Breast epithelium (tissue), 4 donors: ENCODE measurements at places on chromosomes 4 and X. TPM values are rescaled to one million over a fixed set of nuclear protein-coding genes. Genes with fewer than 3 reads are reported as not detected.
A peak's percentile ranks its signal among the peaks of the same experiment; 100 is the strongest.

- no peak for DNase-seq
These were observed 94.2 kb downstream of the GPAT3 start for GRCh38 chr4:83629945-83630721.

- no peak for DNase-seq
These were observed 52.9 kb downstream of the TRMT44 start for GRCh38 chr4:8493484-8493883.

- DNase-seq: no peak
These were observed 75.1 kb upstream of the PGRMC2 start for GRCh38 chr4:128362760-128363159.

DNA sequence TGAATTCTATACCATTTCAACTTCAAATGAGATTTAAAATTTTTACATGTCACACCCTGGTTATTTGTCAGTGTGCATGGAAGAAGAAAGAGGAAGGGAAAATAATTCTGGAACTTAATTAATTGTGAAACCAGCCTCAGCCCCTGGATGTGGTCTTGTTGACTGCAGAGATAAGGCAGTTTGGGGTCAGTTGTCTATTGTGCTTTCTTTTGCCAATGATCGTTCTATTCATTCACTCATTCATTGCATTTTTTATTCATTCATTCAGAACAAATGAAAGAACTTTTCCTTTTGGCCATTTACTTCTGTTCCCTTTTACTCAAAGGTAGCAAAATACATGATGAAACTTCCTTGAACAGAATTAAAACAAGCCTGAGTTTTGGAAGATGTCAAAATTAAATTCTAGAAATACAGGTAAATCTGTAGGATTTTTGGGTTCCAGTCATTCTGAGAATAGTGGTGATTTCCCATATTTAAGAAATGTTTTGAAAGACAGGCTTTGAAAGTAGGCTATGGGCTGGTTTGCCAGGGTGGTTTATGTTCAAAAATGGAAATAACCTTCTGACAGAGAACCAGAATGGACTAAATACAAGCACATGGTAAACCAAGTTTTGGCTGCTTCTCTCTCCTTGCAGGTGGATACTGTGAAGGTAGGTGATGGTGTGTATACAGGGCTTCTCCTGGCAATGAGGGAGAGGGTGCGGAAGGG, 35.7 kb downstream of the PARM1 start:
- DNase-seq: no peak

- DNase-seq: no peak
These were observed 1202.1 kb downstream of the ADGRL3 start for GRCh38 chr4:62402088-62402806.

- no peak for DNase-seq
These were observed 37.6 kb downstream of the ARFIP1 start for GRCh38 chr4:152817331-152817730.

DNA sequence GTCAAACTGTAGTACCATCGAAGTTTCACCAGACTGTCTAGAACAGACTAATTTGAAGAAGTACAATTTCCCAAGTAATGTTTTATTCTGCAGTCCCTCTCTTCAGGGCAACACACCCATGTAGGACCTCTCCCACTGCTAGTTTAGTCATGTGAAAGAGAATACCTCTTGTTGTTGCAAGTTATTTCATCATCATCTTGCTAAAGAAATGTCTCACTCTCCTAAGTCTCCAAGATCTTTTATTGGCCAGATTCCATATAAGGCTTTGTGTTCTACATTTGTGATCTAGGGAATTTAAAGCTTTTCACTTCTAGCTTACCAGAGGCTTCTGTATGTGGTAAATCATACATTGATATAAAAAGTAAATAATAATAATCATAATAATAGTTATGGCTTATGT, 745.3 kb upstream of the MAGEB2 start:
- DNase-seq: no peak

- DNase-seq: no peak
These were observed 2138.8 kb downstream of the PCDH7 start for GRCh38 chr4:32858971-32859370.

GRCh38 chrX:108439426-108439942, at the start of gene COL4A5:
TSS of gene COL4A5 (plus strand) at chrX:108439838. CDS start at chrX:108440126, 288 bp downstream.
- DNase-seq: peak; percentile 42

- DNase-seq: no peak
These were observed 21.4 kb upstream of the MRFAP1 start for GRCh38 chr4:6619116-6619465.

GRCh38 chr4:124710911-124711310, 1.6 kb downstream of the ANKRD50 start:
- no peak for DNase-seq

DNA sequence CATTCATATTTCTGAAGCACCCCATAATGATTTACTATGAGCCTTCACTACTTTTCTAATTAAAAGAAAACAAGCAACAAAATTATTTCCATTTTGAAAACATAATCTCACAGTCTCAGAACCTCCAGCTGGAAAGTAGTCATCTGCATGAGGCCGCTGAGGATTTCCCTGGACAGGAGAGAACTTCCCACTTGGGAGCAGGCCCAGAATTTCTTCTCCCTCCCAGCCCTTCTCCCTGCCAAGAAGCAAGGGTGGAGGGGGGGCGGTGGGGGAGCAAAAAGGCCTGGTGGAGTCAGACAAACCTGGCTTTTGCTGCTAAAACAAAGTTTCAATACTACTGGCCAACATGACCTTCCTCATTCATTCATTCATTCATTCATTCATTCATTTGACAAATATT, 167.3 kb downstream of the PJA1 start:
- no peak for DNase-seq

- no peak for DNase-seq
These were observed 194.3 kb upstream of the POF1B start for GRCh38 chrX:85573801-85574200.

- no peak for DNase-seq
These were observed 91.3 kb downstream of the FBXL5 start for GRCh38 chr4:15563871-15564270.

- DNase-seq: no peak
These were observed 66.8 kb upstream of the MAB21L2 start for GRCh38 chr4:150515135-150515534.

DNA sequence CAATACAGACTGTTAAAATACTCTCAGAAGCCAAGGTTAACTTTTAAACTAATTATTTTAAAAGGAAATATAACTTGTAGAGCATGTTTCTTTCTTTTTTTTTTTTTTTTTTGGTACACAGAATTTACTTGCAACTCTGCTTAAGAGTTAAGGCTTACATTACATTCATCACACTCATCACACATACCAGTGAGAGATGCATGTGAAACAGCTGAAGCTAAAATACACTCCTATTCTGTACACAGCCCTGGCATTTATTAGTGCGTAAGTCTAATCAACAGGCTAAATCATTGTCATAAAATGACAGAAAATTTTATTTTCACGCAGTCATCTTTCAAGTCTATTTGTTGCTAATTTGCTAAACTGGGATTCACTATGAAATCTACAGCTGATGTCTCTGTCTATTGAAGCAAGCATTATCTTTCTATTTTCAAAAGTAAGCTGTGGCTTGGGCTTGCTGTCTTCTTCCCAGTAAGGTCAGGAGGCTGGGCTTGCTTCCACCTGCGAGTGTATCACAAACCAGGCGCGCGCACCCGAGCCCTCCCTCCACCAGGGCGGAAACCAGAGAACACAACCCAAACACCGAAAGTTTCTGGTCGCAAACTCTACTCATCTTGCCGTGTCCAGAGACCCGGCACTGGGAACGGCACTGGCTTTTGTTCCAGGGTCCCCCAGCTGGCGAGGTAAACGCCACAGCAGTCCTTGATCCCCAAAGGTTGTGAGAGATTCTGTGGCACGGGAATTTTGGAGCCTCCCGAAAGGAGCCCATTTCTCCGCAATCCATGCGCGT, 3.9 kb downstream of the MAML3 start:
- DNase-seq: peak; percentile 79

- DNase-seq: no peak
These were observed 944 bp downstream of the SNX25 start for GRCh38 chr4:185210102-185210981.

Gene ATXN3L
- not detected for total RNA-seq

Gene MAGEC1
- not detected for total RNA-seq

Gene MAP7D2
- total RNA-seq: 2.2 TPM

Gene ZAR1
- total RNA-seq: not detected

Gene TBL1X
- 20.0 TPM for total RNA-seq
